Amniotic epithelial cell (primary cell): ENCODE measurements at places on chromosomes 7 and 10.

- peak; percentile 49 for DNase-seq
Observed at GRCh38 chr10:24207781-24208611, 942 bp upstream of the KIAA1217 start.

GRCh38 chr7:116433246-116433645, 66.3 kb upstream of the CAV2 start:
- peak; percentile 25 for DNase-seq

- DNase-seq = no peak
Observed at GRCh38 chr10:6305401-6306321, 102.9 kb downstream of the PFKFB3 start.

- DNase-seq = peak; percentile 83
Observed at GRCh38 chr10:102523250-102524029, 19.7 kb downstream of the SUFU start.
